Stimulated activated CD4-positive, alpha-beta T cell treated with anti-CD3 and anti-CD28 coated beads, Interleukin-1b, Interleukin-23, amount 100 ng/mL, for 1 hour (primary cell): ENCODE measurements at places on chromosomes 5 and 9.

DNA sequence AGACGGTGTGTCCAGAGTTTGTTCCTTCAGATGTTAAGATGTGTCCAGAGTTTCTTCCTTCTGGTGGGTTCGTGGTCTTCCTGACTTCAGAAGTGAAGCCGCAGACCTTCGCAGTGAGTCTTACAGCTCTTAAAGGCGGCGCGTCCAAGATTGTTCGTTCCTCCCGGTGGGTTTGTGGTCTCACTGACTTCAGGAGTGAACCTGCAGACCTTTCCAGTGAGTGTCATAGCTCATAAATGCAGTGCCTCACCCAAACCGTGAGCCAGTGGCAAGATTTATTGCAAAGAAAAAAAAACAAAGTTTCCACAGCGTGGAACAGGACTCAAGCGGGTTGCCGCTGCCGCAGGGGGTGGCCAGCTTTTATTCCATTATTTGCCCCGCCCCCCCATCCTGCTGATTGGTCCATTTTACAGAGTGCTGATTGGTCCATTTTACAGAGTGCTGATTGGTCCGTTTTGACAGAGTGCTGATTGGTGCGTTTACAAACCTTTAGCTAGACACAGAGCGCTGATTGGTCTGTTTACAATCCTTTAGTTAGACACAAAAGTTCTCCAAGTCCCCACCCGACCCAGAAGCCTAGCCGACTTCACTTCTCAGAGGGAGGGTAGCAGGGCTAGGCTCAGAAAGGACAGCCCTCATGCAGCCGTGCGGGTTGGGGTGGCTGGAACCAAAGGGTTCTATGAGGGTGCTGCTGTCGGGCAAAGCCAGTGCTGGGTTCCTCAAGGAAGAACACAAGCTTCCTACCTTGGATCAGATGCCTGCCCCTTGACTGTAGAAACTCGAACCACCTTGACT lies 9.1 kb upstream of the RNF130 start:
- peak; percentile 46 for DNase-seq

DNA sequence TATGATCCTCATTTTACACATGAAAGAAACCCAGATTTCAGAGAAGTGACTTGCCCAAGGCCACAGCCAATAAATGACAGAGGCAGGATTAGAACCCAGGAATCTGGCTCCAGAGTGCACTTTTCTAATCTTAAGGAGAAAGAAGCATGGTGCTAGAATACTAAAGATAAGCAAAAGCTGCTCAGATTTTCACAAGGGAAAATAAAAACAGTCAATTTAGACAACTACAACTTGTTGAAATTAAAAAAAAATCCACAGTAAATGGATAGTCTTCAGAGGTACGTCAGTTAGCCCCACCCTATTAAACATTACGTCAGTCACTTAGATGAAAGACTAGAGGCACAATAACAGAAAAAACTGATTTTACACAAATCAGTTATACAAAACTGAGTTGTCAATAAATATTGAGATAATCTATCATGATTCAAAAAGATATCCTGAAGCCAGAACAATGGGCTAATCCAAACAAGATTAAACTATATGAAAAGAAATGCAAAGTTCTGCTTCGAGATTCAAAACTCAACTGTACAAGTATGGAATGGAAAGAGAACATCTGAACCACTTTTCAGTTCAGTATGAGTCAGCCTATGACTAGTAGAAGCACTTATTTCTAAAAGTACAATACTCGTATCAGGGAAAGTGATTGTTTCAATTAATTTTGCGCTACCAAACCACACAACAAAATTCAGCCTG lies 9.3 kb downstream of the TMEM245 start:
- no peak for DNase-seq

- no peak for DNase-seq
Observed at GRCh38 chr5:147234825-147235635, at the start of gene STK32A. TSS of gene STK32A (plus strand) at chr5:147235026. CDS start at chr5:147239635, 4,609 bp downstream.

DNA sequence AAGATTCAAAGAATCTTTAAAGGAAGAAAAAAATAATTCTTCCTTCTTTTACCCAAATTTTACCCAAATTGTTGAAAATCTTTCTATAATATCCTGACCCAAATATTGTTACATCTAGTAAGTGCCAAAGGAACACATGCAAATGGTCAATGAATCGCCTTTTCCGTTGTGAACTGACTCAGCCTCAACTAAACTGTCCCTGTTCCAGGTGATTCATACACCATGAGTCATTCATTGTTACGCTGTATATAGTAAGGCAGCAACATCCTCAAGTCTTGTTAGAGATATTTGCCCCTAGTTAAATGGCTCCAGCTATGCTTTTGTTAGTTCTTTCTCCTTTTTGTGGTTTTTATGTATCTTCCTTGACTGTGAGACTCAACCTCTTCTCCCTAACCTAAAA lies 9.7 kb downstream of the PTGER4 start:
- no peak for DNase-seq

DNA sequence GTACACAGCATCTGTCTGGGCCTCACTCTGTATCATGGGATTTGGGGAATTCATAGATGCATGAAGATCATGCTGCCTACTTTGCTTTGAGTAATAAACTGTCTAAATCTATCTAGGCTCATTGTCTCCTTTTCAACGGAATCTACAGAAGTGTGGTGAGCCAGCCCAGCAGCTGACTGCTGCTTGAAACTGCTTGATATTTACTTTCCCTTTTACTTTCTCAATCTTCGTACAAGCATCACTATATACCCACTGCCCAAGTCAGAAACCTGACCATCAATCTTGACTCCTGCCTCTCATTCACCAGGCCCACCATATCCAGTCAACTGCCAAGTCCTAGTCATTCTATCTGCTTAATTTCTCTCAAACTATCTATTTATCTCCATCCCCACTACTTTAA lies 142.9 kb downstream of the NR2F1-AS1 start:
- no peak for DNase-seq

GRCh38 chr5:68271124-68271523 lies 55.6 kb downstream of the PIK3R1 start:
- no peak for DNase-seq

DNA sequence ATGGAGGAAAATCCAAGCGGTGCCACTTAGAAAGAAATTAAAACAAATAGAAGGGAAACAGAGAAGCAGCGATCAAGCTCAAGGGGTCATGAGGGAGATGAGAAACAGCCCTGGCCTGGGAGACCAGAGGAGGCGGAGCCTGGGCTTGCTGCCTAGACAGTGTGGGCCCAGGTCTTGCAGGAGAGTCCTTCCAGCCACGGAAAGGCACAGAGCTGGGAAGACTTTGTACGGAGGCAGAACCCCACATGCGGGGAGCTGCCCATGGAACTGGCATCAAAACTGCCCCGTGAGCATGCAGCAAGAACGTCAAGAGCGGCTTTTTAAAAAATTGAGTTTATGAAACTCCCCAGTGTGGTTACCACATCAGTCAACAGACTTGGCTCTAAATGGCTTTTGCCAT lies 119.4 kb downstream of the IRX1 start:
- no peak for DNase-seq

- no peak for DNase-seq
Observed at GRCh38 chr5:2010940-2011339, 128.2 kb upstream of the IRX4 start.

DNA sequence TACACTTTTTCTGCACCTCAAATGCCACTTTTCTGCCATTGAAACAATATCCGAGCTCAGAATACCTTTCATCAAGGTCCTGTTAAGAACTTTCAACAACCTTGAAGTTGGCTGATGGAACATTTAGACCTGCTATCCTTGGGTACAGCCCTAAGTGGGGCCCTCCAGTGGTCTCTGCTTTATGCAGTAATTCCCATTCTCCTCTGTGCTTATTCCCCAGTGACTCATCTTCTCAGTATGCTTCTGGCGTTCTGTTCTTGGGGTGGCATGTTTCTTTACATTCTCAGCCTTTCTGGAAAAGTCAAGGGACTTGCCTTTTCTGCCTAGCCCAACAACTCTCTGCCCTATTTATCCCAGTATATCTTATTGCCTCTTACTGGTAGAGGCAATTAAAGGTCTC lies 7.1 kb downstream of the ANP32B start:
- DNase-seq: no peak

- no peak for DNase-seq
Observed at GRCh38 chr5:143217804-143218160, 185.7 kb downstream of the NR3C1 start.

- DNase-seq: no peak
Observed at GRCh38 chr5:14063691-14064090, 79.5 kb upstream of the TRIO start.

GRCh38 chr5:143413958-143414669 lies 10.6 kb upstream of the NR3C1 start:
- DNase-seq: no peak

- no peak for DNase-seq
Observed at GRCh38 chr5:174744896-174745295, 20.5 kb downstream of the MSX2 start.

DNA sequence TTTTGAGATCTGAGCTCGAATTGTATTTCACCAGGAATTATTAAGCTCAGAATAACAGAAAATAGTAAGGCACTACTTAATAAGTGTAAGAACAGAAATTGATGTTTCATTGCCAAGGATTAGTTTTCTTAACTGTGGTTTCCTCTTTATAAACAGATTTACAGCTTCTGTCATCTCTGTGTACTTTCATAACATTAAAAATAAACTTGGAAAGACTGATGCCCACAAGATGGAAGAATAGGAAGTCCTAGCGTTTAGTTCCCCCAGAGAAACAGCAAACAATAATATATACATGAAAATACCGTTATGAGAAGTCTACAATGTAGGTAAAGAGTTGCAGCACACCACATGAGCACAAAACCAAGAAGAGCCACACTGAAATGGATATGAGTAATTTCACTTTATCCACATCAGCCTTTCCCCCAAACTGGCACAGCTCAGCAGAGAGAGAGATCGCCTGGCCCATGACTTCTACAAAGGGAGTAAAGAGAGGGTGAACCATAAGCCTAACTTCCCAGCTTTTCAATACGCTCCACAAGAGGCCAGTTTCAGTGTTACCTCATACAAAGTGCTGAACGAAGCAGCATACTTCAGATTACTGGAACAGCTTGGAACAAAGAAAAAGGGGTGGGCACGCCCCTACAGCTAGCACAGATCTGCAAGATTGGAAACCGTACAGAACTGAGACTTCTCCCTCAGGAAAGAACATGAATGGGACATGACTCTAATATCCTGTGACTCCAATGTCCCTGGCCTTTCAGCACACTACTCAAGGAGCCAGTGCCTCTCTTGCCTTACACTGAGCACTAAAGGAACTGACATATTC lies 75.4 kb downstream of the EMB start:
- no peak for DNase-seq

- no peak for DNase-seq
Observed at GRCh38 chr9:127930231-127931091, at the start of gene PIP5KL1. TSS of gene PIP5KL1 (minus strand) at chr9:127930777. CDS start at chr9:127930752, 25 bp downstream.

DNA sequence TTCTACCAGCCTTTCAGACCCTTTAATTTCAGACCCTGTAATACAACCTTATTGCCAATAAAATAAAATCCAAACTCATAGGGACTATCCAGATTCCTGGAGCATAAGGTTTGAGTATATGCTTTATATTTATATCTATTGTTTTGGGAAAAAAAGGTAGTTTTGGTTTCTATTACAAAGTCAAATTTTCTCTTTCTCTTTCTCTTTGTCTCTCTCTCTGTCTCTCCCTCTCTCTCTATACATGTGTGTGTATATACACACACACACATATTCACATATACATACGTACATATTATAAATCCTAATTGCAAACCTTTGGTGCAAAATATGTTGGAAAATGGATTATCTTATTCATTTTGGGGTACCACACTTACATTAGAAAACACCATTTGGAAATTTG lies 39.0 kb downstream of the TMEM232 start:
- DNase-seq: no peak

GRCh38 chr9:137602661-137603060 lies 2.8 kb upstream of the ARRDC1 start:
- no peak for DNase-seq

- no peak for DNase-seq
Observed at GRCh38 chr5:7872517-7873130, 3.7 kb downstream of the MTRR start.

- no peak for DNase-seq
Observed at GRCh38 chr5:543755-544674, 19.8 kb upstream of the SLC9A3 start.

GRCh38 chr9:82308836-82309235 lies 320.3 kb downstream of the SPATA31D1 start:
- no peak for DNase-seq

DNA sequence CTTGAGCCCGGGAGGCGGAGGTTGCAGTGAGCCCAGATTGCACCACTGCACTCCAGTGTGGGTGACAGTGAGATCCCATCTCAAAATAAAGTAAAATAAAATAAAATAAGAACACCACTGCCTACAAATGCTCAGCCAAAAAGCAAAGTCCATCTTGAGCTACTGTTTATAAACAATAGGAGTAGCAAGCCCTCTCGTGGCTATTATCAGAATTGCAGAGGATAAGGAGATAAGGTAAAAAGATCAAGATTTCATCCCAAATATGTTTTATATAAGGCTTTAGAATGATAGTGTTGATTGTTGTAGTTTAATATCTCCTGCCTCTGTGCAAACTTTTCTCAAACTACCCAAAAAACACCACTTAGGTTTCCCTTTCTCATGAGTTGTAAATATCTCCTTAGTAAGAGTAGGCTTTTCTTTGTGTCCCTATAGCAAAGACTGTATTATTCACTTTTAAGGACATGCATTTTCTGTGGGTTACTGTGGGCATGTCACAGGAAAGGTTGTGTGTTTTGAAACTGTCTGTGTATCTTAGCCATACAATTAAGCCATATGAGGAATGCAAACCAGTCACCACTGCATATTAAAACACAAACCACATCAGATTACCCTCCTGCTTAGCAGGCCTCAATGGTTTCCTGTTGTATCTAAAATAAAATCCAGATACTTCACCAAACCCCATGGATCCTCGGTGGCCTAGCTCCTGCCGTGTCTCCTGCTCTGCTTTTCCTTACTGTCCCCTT lies 31.8 kb upstream of the CKS2 start:
- DNase-seq: no peak

DNA sequence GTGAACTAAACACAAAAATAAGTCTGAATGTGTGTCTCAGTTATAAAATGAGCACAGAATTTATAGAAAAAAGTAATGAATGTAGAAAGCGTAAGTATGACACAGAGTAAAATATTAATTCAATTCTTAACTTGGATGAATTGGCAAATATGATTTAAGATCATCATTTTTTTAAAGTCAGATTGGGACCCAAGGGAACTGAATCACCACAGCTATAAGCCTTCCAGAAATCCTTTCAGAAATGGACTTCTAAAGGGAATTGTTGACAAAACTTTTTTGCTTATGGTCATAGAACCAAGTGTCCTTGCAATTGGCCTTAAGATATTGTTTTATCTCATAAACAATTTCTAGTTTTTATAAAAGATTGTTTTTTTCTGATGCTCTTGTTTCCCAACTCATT lies 495.1 kb upstream of the DAB2 start:
- DNase-seq: no peak
